Central memory CD4-positive, alpha-beta T cell (primary cell): ENCODE measurements at places on chromosomes 6 and 20.

DNA sequence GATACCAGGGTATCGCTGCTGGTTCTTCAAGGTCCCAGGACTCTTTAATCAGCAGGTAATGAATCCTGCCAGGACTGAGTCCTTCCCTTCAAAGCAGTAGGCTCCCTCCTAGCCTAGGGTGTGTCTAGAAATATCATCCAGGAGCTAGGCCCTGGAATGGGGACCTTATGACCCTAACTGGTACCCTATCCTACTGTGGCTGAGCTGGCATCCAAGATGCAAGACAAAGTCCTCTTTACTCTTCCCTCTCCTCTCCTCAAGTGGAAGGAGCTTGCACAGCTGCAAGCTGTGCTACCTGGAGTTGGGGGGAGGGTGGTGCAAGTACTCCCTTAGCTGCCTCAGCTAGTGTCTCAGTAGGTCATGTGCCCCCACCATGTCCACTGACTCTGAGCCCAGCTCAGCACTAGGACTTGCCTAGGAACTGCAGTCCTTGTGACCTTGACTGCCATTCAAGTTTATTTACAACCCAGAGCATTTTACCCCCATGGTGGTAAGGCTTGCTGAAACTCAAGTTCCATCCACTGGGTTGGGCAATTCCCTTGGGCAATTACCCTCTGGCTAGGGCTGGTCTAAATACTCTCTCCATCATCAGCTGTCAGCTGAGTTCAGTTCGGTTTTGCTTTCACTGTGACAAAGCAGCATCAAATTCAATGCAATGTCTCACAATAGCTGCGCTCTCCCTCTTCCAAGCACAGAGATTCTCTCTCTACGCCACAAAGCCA, 48.4 kb upstream of the TOP1 start:
- no peak for DNase-seq

DNA sequence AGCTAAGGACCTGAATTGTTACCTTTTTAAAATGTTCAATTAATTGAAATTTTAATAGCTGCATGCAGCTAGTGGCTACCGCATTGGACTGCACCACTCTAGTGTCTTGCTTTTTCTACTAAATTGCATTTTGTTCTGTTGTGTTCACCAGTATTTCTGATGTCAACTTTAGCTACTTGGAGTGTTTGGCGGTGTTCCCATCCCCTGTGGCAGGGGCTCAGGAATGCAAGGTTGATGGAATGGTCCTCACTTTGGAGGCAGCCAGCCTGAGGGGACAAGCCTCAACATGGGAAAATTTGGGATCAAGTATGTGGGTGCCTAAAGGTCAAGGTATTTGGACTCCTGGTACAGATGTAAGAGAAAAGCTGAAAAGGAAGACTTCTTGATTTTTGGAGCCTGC, 230.1 kb upstream of the PRND start:
- no peak for DNase-seq

DNA sequence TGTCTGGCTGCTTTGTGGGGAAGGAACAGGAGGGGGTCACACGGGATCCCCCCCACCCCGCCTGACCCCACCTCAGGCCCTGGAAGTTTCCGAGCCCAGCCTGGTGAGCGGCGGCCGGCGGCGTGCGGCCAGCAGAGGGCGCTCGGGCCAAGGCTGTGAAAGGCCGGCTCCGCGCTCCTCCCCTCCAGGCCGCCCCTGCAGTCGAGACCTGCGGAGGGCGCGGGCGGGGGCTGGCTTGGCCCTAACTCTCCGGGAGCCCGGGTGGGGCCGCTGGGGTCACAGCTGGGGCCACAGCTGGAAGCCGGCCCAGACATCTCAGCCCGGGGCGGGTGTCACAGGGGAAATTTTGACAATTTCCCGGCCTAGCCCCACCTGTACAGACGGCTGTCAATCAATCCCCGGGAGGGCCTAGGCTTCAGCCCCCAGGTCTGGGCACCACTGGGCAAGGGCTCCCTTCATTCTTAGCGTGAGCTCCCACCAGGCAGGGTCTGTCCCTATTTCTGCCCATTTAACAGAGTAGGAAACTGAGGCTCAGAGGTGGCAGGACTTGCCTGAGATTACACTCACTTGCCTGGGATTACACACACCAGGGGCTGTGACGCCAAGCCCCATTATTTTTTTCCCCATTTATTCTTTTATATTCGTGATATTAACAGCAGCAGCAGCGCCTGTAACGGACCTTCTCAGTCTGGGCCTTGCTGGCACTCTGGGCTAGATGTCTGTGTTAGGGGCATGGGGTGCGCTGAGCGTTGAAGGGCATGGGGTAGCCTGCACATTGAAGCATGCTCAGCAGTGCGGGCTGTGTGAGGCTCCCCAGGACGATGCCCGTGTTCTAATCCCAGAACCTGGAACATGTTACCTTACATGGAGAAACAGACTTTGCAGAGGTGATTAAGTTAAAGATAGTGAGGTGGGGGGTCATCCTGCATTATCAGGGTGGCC, 23.0 kb downstream of the ZBP1 start:
- DNase-seq = peak; percentile 60

DNA sequence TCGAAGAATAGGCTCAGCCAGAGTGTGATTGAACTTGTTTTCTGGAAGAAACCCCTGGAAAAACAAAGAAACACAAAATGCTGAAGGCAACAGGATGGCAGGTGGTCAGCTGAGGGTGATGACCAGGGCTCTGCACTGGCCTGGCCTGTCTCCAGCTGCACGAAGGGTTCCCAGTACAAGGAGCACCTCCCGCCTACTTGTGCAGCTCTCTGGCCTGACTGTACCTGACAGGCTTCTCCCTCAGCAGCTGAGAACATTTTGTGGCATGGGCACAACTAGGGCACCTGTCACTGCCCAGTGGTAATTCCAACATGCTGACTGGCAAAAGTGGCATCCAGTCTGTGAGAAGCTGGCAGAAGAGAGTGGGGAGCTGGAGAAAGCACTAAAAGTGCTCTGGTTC, 38.8 kb upstream of the EMILIN3 start:
- no peak for DNase-seq

- no peak for DNase-seq
Observed at GRCh38 chr6:165893431-165893830, 230.4 kb upstream of the PDE10A start.

GRCh38 chr6:70136996-70137395, 165.9 kb downstream of the COL9A1 start:
- no peak for DNase-seq

DNA sequence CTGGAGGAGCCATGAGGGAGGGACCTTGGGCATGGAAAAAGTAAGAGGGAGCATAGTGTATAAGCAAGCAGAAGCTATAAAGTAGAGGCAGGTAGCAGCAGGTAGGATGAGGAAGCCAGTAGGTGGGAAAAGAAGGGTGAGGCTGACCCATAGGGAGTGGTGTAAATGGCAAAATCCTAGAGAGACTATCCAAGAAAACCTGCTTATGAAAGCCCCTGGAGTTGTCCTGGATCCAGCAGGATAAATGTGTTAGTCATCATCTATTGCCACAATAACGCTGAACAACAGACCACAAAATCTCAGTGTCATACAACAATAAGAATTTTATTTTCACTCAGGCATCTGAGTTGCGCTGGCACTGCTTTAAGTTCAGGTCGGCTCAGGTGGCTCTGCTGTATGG, 30.2 kb downstream of the CHD6 start:
- no peak for DNase-seq

- no peak for DNase-seq
Observed at GRCh38 chr20:11403711-11404110, 514.0 kb upstream of the BTBD3 start.
